Effector memory CD8-positive, alpha-beta T cell (primary cell): ENCODE measurements at places on chromosomes 2 and 18.

GRCh38 chr2:30421604-30422443 lies 25.2 kb upstream of the LCLAT1 start:
- H3K36me3 ChIP-seq: peaks cover 3% of the 10 kb centered on the region
- H3K27me3 ChIP-seq: no peaks in the 10 kb centered on the region
- H3K27ac ChIP-seq: peak overlapping the region; percentile 39
- peaks cover 13% of the 10 kb centered on the region for H3K4me1 ChIP-seq

- H3K27ac ChIP-seq: no peak overlapping the region
- H3K36me3 ChIP-seq: no peaks in the 10 kb centered on the region
- no peaks in the 10 kb centered on the region for H3K4me1 ChIP-seq
Measured at GRCh38 chr2:183532514-183532913, 408.3 kb downstream of the NUP35 start.

GRCh38 chr2:122315306-122315705 lies 559.9 kb downstream of the TSN start:
- DNase-seq: no peak
- H3K27ac ChIP-seq: no peak overlapping the region
- H3K36me3 ChIP-seq: no peaks in the 10 kb centered on the region

- peaks cover 15% of the 10 kb centered on the region for H3K4me1 ChIP-seq
- no peaks in the 10 kb centered on the region for H3K27me3 ChIP-seq
- DNase-seq: no peak
- no peak overlapping the region for H3K27ac ChIP-seq
- H3K4me3 ChIP-seq: no peak overlapping the region
- no peaks in the 10 kb centered on the region for H3K36me3 ChIP-seq
Measured at GRCh38 chr2:113219889-113220641, 46.3 kb downstream of the PSD4 start.

DNA sequence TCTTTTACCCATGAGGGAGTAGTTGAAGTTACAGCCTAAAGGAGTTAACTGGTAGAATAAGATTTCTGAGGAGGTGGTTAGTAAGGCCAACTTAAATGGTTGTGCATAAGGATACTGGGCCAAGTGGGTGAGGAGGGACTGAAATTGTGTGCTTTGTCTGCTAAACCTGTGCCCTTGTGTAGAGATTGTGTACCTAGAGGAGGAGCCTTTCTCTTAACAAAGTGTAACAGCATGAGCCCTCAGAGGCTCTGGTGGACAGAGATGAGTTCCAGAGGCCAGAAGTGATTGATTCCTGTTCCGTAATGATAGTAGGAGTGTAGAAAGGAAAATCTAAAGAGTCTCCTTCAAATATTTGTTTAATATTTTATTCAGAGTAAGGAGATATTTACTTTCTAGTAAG lies 42.9 kb downstream of the OTX1 start:
- no peaks in the 10 kb centered on the region for H3K4me1 ChIP-seq
- H3K36me3 ChIP-seq: no peaks in the 10 kb centered on the region
- no peak for DNase-seq

DNA sequence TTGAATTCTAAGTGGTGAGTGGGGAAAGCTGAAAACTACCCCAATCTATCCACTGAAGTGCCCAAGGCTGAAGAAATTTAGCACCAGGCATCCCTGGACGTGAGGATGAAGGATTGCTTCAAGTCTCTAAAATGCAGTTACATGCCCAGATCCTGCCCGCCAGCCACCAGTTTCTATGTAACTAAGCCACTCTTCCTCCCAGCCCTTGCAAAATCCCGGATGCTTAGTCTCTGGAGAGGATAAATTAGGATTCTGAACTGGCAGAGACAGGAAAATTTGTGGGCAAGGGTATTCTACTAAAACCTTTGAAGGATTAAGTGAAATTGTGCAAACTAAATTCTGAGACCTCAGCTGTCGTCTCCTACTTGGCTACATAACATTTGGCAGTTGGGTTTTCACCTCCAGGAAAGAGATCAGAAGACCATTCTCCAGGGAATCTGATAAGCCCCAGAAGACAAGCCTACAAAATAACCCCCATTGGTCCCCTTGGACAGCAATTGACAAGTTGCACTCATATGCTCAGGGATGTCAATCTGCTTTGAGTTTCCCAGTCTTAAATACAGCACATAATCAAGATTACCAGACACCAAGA lies 93.9 kb upstream of the CD226 start:
- H3K36me3 ChIP-seq: peaks cover 14% of the 10 kb centered on the region
- H3K27me3 ChIP-seq: no peaks in the 10 kb centered on the region
- no peak for DNase-seq
- H3K27ac ChIP-seq: no peak overlapping the region

DNA sequence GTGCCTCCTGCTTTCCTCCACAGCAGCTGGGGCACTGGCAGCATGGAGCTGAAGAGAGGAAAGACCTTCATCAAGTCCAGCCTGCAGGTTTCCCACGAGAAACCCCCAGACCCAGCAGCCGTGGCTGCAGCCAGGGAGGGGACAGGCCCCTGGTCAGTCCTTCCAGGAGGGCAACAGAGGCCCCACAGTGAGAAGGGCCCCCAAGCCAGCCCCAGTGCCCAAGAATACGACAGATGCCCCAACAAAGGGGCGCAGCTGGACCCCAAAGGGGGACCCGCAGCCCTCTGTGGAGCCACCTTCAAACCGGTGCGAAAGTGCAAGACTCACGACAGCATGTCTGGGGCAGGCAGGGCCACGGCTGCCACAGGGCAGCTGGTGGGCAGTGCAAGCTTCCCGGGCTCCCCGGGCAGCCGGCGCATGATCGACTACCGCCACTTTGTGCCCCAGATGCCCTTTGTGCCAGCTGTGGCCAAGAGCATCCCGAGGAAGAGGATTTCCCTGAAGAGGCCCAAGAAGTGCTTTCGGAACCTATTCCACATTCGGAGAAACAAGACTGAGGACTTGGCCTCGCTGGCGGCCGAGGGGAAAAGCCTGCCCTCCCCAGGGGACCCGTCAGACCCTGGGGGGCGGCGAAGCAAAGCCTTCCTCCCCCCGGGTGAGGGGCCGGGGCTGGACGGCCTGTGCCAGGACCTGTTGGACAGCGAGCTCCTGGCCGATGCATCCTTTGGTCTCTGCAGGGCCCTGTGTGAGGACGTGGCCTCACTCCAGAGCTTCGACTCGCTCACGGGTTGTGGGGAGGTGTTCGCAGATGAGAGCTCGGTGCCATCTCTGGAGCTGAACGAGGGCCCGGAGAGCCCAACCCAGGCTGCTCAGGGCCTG lies 6.9 kb downstream of the AMER3 start:
- peaks cover 2% of the 10 kb centered on the region for H3K36me3 ChIP-seq
- H3K27me3 ChIP-seq: peaks cover 75% of the 10 kb centered on the region
- no peak for DNase-seq
- no peak overlapping the region for H3K27ac ChIP-seq
- no peaks in the 10 kb centered on the region for H3K4me1 ChIP-seq
- H3K4me3 ChIP-seq: no peak overlapping the region

GRCh38 chr2:190887089-190887488 lies 6.5 kb downstream of the GLS start:
- H3K4me3 ChIP-seq: peak overlapping the region; percentile 7
- H3K36me3 ChIP-seq: peaks cover 58% of the 10 kb centered on the region
- peak overlapping the region; percentile 74 for H3K27ac ChIP-seq
- H3K4me1 ChIP-seq: peaks cover 44% of the 10 kb centered on the region
- no peaks in the 10 kb centered on the region for H3K27me3 ChIP-seq

DNA sequence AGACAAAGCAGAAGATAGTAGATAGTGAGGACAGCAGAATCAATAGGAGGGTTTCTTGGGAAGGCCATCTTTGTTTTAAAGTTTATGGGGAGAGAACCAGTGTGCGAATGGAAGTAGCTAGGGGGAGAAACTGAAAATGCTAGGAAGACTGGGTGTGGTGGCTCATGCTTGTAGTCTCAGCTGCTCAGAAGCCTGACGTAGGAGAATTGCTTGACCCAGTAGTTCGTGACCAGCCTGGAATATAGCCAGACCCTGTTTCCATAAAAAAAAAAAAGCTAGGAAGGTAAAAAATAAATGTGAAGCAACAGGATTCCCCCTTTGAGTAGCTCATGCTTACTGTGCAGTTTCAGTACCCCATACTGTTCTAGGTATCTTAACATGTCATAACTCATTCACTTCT lies 19.2 kb upstream of the DRC1 start:
- peaks cover 42% of the 10 kb centered on the region for H3K36me3 ChIP-seq
- H3K27ac ChIP-seq: no peak overlapping the region
- peaks cover 4% of the 10 kb centered on the region for H3K4me1 ChIP-seq

DNA sequence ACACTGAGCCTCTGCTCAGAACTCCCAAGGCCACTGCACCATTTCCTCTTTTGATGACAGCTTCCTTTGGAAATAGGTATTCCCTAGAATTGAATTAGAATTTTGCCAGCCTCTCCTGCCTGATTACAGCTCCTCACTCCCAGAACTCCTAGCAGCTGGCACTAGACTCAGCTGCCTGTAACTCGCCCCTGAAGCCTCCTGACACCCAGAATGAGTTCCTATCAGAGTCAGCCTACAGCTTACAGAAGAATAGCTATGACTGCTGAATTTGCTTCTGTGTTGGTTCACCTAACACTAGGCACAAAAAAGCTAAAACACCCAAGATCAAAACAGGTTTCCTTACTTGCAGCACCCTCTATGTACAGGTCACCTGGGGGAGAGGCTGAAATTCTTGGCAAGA lies 108.2 kb upstream of the PTPRM start:
- no peak for DNase-seq
- H3K36me3 ChIP-seq: no peaks in the 10 kb centered on the region
- no peaks in the 10 kb centered on the region for H3K27me3 ChIP-seq
- H3K27ac ChIP-seq: no peak overlapping the region
- H3K4me1 ChIP-seq: no peaks in the 10 kb centered on the region

DNA sequence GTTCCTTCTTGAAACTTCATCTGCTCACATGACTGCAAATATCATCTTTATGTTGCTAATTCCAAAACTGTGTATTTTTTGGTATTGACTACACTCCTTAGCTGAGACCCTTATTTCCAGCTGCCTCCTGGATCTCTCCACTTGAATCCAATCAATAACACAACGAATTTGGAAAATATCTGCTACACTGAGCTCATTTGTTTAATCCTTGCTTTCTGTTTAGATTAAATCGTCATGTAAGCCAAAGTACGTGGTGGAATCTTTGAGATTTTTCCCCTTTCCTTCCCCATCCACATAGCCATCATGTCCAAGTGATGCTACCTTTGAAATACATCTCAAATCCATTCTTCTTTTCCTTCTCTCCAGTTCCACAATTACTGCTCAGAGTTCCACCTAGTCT lies 15.6 kb downstream of the OTX1 start:
- H3K4me3 ChIP-seq: no peak overlapping the region
- H3K27me3 ChIP-seq: peaks cover 55% of the 10 kb centered on the region
- DNase-seq: no peak
- H3K36me3 ChIP-seq: no peaks in the 10 kb centered on the region
- no peak overlapping the region for H3K27ac ChIP-seq

DNA sequence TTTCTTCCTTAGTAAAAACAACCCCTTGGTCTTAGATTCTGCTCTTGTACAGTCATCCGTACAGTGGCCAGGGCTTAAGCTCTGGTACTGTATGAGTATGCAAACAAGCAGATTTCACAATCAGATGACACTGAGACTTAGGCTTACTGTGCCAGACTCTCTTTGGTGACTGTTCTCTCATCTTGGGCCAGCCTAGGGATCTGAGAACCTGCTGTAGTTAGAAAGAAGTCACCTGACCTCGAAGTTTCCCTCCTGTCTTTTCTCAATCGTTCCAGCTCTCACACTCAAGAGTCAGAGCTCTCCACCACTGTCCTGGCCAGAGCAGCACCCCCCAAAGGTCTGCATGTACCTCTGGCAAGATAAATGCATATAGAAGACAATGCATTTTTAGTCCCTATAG lies 63.2 kb downstream of the ZEB2 start:
- peak overlapping the region; percentile 75 for H3K4me3 ChIP-seq
- DNase-seq: no peak
- peak overlapping the region; percentile 85 for H3K27ac ChIP-seq
- H3K27me3 ChIP-seq: no peaks in the 10 kb centered on the region

DNA sequence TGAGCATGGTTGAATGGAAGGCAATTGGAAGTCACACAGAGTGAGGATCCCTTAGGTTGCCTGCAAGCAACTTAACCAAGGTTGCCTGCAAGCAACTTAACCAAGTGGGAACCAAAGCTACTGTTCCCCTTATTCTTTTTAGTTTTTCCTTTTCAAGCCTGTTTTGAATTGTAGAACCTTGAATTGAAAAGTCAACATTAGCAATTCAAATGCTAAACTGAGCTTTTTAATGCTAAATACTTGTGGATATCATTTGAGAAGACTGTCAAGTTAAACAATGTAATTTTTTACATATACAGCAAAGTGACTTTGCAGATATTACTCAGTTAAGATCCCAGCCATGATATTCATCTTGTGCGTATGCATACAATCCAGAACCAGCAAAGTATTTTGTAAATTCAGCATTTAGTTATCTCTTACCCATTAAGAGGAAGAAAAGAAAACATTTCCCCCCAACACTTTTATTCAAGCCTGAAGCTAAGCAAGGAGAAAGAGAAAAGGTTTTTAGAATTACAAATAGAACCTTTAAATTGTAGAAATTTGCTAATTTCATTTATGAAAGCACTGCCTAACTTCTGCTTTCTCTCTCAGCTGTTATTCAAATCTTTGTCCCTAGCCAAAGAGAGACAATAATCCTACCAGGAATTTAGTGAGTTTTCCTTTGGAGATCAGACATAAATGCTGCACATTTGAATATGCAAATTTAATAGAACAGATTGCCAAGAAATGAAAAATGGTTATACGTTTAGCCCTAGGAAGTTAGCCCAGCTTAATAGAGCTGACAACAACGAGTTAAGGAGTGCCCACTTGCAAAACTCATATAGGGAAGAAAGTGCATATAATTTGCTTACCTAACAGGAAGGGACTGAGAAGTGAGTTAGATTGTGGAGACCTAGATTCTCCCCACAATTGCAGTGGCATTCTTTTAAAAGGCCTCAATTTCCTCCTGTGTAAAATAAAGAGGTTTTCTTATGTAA lies 643.2 kb upstream of the PIK3C3 start:
- no peaks in the 10 kb centered on the region for H3K36me3 ChIP-seq
- H3K4me1 ChIP-seq: no peaks in the 10 kb centered on the region
- H3K4me3 ChIP-seq: no peak overlapping the region
- DNase-seq: no peak

DNA sequence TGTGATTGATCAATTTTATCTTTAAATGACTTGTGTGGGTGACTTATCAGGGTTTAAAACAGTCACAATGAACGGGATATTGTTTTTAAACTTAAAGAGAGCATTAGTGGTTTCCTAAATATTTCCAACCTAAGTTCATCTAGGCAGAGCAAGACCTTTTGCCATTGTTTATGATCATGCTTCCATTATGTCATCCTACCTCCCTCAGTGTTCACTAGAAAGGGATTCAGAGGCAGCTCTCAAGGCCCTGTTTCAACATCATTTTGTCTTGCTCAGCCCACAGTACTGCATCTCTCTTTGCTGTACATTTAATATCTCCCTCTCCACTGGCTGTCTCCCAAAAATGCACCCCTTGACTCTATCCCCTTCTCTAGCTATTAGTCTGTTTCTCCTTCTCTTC lies 21.5 kb upstream of the PELI1 start:
- H3K27ac ChIP-seq: no peak overlapping the region
- DNase-seq: no peak
- H3K4me3 ChIP-seq: no peak overlapping the region
- H3K4me1 ChIP-seq: no peaks in the 10 kb centered on the region
- H3K27me3 ChIP-seq: no peaks in the 10 kb centered on the region

- H3K36me3 ChIP-seq: no peaks in the 10 kb centered on the region
- H3K27ac ChIP-seq: no peak overlapping the region
- H3K4me3 ChIP-seq: no peak overlapping the region
- H3K27me3 ChIP-seq: peaks cover 83% of the 10 kb centered on the region
- DNase-seq: no peak
Measured at GRCh38 chr18:59094569-59094968, 45.1 kb upstream of the SEC11C start.
